PC-3 (cell line): ENCODE measurements at places on chromosomes 16 and 17. TPM values are rescaled to one million over a fixed set of nuclear protein-coding genes. Genes with fewer than 3 reads are reported as not detected.

Gene ASPHD1
- 2.0 and 3.9 TPM in 2 replicates for total RNA-seq

Gene XAF1
- not detected in 2 replicates for total RNA-seq

Gene TEX14
- 0.12 and 0.29 TPM in 2 replicates for total RNA-seq

Gene TERB1
- 0.23 TPM in 1 of 2 replicates, not detected in the other for total RNA-seq

GRCh38 chr17:42103221-42103954, 5.1 kb upstream of the ZNF385C start:
- H3K36me3 ChIP-seq: no peaks in the 10 kb centered on the region
- no peaks in the 10 kb centered on the region for H3K27me3 ChIP-seq
- DNase-seq: no peak
- H3K4me1 ChIP-seq: peaks cover 3% of the 10 kb centered on the region; the same call in 1 of the 2 replicates
- no peak overlapping the region for H3K4me3 ChIP-seq

DNA sequence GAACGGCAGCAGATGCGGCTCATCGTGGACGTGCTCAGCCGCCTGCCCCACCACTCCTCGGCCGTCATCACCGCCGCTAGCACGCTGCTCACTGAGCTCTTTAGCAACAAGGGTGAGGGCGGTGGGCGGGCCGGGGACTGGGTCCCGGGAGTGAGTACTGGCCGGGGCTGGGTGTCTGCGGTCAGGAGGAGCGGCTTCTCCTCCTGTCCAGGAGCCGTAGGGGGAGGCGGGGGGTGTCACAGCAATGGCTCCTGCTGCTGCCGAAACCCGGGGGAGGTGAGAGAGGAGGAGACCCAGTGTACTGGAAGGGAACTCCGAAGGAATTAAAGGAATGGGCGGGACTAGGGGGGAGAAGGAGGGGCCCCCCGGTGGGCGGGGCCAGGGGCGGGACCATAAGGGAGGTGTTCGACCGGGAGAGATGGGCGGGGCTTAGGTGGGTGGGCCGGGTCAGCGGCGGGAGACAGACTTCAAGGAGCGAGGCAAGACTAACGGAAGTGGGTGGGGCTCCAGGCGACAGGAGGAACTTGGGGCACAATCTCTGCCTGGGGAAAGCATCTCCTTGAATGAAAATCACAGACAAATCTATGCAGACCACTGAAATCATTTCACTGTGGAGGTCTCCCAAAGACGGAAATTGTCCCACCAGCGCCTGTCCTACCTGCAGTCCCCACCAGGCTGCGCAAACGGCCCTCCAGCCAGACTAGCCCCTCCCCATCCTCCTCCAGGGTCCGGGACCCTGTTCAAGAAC, 2.4 kb downstream of the NAGS start:
- peaks cover 33% of the 10 kb centered on the region for H3K4me1 ChIP-seq
- DNase-seq: peak; percentile 100
- H3K27me3 ChIP-seq: no peaks in the 10 kb centered on the region
- H3K27ac ChIP-seq: peak overlapping the region; percentile 66

- peaks cover 6% of the 10 kb centered on the region for H3K4me1 ChIP-seq
- DNase-seq: peak; percentile 34
- H3K4me3 ChIP-seq: peak within 1 kb of the TSS; percentile 82
- H3K36me3 ChIP-seq: no peaks in the 10 kb centered on the region
Measured at GRCh38 chr16:15434425-15435215, at the start of gene BMERB1. BMERB1 (plus strand) TSS chr16:15434588; CDS start chr16:15434654, 66 bp downstream.

DNA sequence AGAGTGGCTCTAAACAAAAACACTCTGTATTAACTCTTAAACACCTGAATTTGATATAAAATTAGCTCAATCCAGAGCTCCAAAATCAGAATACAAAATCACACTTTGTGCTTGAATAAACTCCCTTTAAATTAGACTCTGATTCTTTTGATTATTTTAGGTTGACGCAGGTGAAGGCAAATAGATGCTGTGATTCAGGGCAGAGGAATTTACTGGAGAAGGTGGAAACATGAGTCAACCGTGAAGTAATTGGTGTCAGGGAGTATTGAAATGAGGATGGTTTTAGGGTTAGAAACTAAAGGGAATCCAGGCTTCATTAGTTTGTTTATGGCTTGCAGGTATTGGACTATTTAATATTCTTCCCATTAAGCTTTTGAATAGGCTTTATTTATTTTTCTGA, 37.1 kb upstream of the TEKT1 start:
- H3K4me3 ChIP-seq: peak overlapping the region; percentile 38; the same call in 1 of the 2 replicates
- peaks cover 24% of the 10 kb centered on the region for H3K36me3 ChIP-seq
- peak overlapping the region; percentile 96 for H3K27ac ChIP-seq
- H3K27me3 ChIP-seq: no peaks in the 10 kb centered on the region
- DNase-seq: peak; percentile 84
- H3K4me1 ChIP-seq: peaks cover 37% of the 10 kb centered on the region

DNA sequence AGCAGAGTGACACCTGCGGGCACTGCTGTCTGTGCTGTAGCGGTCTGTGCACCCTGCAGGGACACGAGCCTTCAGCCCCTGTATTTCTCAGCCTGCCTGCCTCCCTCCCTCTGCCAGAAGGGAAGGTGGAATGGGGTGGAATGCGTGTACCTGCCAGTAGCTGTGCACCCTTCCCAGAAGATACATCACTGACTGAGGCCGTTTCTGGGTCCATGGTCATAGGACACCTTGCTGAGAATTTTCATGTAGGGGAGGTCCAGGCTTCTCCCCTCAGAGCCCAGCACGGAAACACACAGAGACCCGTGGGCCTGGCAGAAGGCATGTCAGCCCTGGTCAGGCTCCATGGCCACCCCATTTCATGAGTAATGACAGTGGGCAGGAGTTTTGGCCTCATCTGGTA, 16.5 kb downstream of the DBNDD1 start:
- H3K4me1 ChIP-seq: no peaks in the 10 kb centered on the region
- no peaks in the 10 kb centered on the region for H3K36me3 ChIP-seq
- H3K27ac ChIP-seq: no peak overlapping the region
- H3K4me3 ChIP-seq: no peak overlapping the region
- no peak for DNase-seq

DNA sequence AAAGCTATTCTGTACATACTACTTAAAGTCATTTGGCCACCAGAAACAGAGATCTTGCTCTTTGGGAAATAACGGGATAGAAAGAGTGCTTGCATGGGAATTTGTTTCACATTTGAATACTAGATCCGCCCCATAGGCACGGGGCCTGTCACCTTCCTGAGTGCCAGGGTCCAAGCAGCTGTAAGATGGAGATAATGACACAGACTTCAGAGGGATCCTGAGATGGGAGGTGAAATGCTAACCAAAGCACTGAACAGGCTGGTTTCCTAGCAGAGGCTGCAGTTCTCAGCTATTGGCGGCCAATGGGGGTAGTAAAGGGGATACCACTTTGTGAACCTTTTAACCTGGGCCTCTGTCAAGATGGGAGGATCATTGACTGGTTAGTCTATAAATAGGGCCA, 225.4 kb downstream of the IRF8 start:
- H3K27ac ChIP-seq: no peak overlapping the region
- no peaks in the 10 kb centered on the region for H3K4me1 ChIP-seq
- H3K36me3 ChIP-seq: no peaks in the 10 kb centered on the region
- DNase-seq: no peak
- no peak overlapping the region for H3K4me3 ChIP-seq

DNA sequence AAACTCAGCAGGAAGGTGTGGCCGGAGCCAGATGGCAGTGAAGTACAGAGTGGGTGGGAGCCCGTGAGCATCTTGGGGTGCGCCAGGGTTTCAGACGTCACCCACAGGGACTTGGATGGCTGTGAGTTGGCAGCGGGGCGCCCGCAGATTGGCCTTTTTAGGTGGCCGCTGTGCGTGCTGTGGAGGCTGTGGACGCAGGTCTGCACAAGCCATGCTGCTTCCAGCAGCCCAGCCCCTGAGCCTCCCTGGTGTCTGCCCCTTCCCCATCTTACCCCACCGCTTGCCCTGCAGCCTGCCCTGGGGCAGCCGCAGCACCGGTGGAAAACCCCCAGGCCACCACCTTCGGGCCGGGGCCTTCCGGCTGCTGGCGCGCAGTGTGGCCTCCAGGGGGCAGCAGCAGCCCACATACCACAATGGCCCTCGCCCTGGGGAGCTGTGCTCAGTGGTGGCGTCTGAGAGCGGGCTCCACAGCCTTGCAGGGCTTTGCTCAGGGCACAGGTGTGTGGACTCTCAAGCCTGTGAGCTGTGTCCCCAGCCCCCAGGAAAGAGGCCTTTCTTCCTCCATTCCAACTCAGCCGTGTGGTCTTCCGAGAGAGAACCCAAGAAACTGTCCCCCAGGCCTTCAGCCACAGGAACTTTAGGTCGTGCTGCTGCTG, 11.8 kb downstream of the ENDOV start:
- DNase-seq: peak; percentile 82

GRCh38 chr17:71824671-71825070, 296.1 kb upstream of the SOX9 start:
- H3K36me3 ChIP-seq: no peaks in the 10 kb centered on the region
- H3K4me1 ChIP-seq: peaks cover 18% of the 10 kb centered on the region
- H3K27ac ChIP-seq: no peak overlapping the region
- H3K4me3 ChIP-seq: no peak overlapping the region
- no peaks in the 10 kb centered on the region for H3K27me3 ChIP-seq

GRCh38 chr16:35745821-35746248, 2286.4 kb downstream of the TP53TG3F start:
- H3K4me3 ChIP-seq: no peak overlapping the region
- no peaks in the 10 kb centered on the region for H3K4me1 ChIP-seq
- H3K36me3 ChIP-seq: no peaks in the 10 kb centered on the region
- no peak for DNase-seq

- no peak overlapping the region for H3K27ac ChIP-seq
- H3K4me1 ChIP-seq: peaks cover 40% of the 10 kb centered on the region
- no peak for DNase-seq
- H3K27me3 ChIP-seq: no peaks in the 10 kb centered on the region
- no peak overlapping the region for H3K4me3 ChIP-seq
Measured at GRCh38 chr17:50945779-50946222, 79.6 kb upstream of the TOB1 start.

DNA sequence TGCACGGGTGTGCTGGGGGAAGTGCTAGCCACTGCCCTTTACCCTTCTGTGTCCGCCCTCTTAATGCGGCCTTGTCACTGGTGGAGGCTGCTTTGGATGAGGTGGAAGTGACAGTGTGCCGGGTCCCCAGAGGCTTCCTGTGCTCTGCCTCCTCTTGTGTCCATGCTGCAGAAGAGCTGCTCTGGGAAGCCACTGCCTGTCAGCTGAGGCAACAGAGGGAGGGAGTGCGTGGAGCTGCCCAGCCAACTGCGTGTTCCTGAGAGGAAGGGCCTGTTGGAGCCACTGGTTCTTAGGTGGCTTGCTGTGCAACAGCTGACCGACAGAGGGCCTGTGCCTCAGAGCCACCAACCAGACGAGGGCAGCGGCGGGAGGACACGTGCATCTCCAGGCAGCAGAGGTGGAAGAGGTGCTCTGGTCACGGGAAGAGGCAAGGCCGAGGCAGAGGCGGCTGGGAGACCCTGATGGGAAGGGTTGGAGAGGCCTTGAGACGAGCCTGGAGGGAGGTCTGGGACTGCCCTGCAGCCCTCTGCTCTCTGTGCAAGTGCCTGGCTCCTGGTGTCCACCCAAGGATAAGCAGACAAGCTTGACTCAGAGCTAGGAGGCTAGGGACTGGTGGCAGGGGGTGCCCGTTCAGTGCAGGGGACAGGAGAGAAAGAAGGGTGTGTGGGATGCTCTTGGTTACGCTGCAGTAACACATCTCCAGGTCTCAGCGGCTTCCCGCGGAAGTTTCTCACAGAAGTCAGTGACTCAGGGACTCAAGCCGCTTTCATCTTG, 25.4 kb downstream of the B9D1 start:
- no peak for DNase-seq
- H3K27ac ChIP-seq: no peak overlapping the region
- no peak overlapping the region for H3K4me3 ChIP-seq
- no peaks in the 10 kb centered on the region for H3K27me3 ChIP-seq

DNA sequence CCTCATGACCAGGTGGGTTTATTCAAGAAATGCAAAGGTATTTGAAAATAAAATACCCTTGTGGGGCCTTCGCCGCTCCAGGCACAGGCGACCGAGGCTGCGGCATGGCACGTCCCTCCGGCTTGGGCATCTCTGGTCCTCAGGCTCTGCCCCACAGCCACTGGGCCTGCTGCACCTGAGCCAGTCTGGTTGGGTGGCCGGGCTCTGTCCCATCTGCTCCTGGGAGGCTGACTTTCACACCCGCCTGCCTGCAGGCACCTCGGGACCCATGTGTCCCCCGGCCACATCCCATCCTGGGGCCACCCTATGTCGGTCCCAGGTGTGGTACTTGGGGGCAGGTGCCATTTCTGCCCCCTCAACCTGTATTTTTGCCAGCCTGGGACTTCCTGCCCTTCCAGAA, 20.9 kb downstream of the OSBPL7 start:
- no peaks in the 10 kb centered on the region for H3K36me3 ChIP-seq
- H3K27ac ChIP-seq: no peak overlapping the region
- H3K4me1 ChIP-seq: no peaks in the 10 kb centered on the region
- DNase-seq: no peak
- H3K4me3 ChIP-seq: no peak overlapping the region

DNA sequence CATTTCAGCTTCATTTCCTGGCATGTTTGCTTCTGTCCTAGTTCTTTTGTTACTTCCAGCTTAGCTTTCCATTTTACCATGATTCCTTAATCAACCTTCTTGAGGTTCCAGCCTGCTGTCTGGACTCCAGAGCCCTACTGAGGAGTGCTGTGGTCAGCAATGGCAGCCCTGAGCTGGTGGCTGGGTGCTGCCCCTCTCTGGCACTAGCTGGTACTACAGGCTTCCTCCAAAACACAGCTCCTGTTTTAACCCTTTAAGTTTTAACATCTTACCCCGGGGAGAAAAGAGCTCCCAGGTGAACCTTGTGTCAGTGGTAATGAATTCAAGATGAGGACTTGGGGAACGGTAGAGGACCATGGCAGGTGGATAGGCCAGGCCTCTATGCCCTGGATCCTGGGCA, 395.5 kb downstream of the TMEM114 start:
- no peaks in the 10 kb centered on the region for H3K36me3 ChIP-seq
- no peak for DNase-seq
- no peak overlapping the region for H3K27ac ChIP-seq
- H3K27me3 ChIP-seq: no peaks in the 10 kb centered on the region

DNA sequence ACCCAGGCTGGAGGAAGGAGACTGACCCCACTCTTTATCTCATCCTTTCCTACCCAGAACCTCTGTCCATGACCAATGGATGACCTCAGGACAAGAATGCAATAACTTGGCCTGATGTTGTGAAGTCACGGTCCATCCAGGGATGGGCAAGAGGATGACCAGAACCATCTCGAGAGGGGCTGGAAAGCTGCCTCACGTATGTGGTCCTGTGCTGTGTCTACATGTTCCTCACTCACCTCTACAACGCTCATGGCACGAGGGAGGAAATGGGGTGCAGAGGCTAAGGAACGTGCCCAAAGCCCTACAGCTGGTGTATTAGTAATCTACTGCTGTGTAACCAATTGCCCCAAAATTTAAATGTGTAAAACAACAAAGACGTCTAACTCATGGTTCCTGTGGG, 7.3 kb upstream of the KCTD5 start:
- no peak for DNase-seq
- H3K36me3 ChIP-seq: no peaks in the 10 kb centered on the region
- no peak overlapping the region for H3K27ac ChIP-seq
